ENCODE measurements at places on chromosomes 5 and 9.

GRCh38 chr9:121067640-121068039 is 7.1 kb upstream of the CNTRL start:
- no peak for DNase-seq

- no peak for DNase-seq
These were observed 387.3 kb downstream of the YTHDC2 start for GRCh38 chr5:113900816-113901215.

DNA sequence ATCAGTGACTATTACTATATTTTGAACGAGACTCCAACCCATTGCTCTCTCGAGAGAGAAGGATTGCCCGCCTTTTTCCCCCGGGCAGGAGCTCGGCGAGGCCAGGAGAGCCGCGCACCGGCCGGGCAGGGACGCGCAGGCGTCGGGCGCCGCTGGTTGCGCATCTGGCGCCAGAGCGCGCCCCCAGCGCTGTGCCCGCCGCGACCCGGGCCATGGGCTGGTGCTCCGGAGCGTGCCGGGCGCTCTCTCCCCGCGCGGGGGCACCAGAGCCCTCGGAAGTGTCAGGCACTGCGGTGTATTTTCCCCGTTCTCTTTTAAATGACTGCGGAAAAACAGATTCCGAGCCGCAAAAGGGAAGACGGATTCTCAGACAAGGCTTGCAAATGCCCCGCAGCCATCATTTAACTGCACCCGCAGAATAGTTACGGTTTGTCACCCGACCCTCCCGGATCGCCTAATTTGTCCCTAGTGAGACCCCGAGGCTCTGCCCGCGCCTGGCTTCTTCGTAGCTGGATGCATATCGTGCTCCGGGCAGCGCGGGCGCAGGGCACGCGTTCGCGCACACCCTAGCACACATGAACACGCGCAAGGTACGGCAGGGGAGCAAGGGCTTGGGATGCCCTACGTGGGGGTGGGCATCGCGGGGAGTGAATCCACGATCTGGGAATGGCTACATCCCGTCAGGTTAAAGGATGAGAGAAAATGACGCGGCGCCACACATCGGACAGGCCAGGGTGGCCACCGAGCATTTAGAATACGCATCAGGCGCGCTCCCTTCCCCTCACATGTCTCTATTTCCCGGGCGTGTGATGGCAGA is 1.1 kb upstream of the NTRK2 start:
- DNase-seq = no peak

DNA sequence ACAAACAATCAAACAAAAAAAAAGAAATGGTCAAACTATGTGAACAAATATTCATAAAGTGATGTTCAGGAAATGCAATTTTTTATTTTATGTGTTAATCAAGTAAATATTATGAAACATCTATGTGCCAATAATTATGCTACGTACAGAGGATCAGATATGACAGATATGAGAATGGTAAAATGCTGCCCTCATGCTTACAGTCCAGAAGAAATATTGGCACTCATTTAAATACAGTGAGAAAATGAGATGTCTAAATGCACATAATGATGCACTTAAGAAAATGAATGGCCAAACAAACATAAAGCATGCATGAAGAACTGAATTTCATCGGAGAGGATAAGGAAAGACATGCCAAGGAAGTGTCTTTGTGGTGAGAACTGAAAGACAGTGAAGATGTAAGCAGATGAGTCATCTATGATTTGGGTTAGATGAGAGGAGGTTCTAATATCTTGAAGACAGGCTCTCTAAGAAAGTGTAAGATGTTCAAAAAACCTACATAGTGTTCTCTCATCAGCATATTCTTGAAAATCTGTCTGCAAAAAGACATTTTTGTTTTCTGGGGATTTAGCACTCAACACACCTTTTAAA is 1231.1 kb upstream of the ACO1 start:
- DNase-seq = no peak

GRCh38 chr9:6829536-6829935 is 71.8 kb downstream of the KDM4C start:
- no peak for DNase-seq
